T-cell (primary cell): ENCODE measurements at places on chromosomes 5 and 9.

DNA sequence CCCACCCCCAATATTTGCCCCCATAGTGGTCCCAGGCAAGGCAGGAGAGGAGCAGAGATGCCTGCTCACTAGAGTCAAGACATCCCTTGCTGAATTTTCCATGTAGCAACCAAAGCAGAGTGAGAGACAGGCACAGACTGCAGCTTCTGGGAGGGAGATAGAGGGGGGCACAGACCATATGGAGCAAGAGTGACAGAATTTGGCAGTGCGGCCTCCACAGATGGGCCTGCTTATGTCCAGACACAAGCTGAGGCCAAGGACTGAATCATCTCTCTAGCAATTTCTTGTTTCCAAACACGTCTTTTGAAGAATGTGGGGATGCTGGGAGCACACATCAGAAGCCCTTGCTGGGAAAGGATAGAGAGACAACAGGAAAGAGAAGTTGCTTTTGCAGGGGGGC is 53.0 kb upstream of the ALDH1B1 start:
- H3K36me3 ChIP-seq: no peaks in the 10 kb centered on the region
- H3K27ac ChIP-seq: no peak overlapping the region
- no peak for DNase-seq
- H3K27me3 ChIP-seq: no peaks in the 10 kb centered on the region
- H3K4me1 ChIP-seq: no peaks in the 10 kb centered on the region

GRCh38 chr5:172733131-172733973 is 37.6 kb downstream of the DUSP1 start:
- no peaks in the 10 kb centered on the region for H3K27me3 ChIP-seq
- H3K4me3 ChIP-seq: no peak overlapping the region
- H3K27ac ChIP-seq: no peak overlapping the region
- no peak for DNase-seq
- no peaks in the 10 kb centered on the region for H3K4me1 ChIP-seq
- no peaks in the 10 kb centered on the region for H3K36me3 ChIP-seq

DNA sequence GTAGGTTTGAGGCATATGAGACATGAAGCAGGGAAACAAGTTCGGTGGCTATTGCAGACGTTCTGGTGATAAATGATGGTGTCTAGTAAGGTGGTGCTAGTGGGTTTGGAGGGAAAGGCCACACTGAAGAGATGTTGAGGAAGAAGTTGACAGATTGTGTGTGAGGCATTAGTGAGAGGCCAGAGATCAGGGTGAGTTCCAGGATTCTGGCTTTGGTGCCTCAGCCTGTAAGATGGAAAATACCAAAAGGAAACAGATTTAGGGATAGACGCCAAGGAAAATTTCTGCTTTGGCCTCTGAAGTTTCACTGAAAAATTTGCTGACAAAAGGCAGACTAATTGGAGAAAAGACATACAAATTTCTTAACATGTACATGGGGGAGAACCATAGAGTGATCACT is 6.4 kb upstream of the PAIP1 start:
- H3K4me3 ChIP-seq: no peak overlapping the region
- DNase-seq: no peak
- no peak overlapping the region for H3K27ac ChIP-seq

DNA sequence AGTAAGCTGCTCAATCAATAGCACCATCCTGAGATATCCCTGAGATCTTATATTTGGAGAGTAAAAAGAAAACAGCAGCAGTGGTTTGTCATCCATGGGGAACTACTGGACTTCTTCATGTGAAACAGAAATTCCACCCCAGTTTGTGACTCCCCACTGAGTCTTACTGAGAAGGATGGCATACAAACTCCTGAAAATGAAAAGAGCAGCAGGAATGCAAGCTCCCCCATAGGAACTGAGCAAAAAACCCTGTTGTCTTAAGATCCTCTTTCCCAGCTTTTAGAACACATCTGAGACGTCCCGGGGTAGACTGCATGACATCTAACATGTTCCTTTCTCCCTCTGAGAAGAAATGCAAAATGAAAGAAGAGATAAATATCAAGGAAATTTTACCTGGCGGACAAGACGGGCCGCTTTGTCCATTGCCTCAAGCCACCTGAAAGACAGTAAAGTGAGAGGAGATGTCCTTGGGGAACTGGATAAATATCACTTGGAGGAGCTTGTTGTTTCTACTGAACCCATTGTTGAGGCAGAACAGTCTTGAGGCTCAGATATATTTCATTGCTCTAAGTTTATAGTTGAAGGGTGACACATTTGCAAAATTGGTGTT is 117.1 kb downstream of the NUDT12 start:
- H3K4me1 ChIP-seq: no peaks in the 10 kb centered on the region
- no peak overlapping the region for H3K27ac ChIP-seq
- DNase-seq: no peak
- no peak overlapping the region for H3K4me3 ChIP-seq

GRCh38 chr9:120353506-120353905 is 226.5 kb downstream of the CDK5RAP2 start:
- DNase-seq: no peak
- H3K4me1 ChIP-seq: no peaks in the 10 kb centered on the region
- H3K36me3 ChIP-seq: no peaks in the 10 kb centered on the region
- H3K4me3 ChIP-seq: no peak overlapping the region
- H3K27me3 ChIP-seq: peaks cover 9% of the 10 kb centered on the region

DNA sequence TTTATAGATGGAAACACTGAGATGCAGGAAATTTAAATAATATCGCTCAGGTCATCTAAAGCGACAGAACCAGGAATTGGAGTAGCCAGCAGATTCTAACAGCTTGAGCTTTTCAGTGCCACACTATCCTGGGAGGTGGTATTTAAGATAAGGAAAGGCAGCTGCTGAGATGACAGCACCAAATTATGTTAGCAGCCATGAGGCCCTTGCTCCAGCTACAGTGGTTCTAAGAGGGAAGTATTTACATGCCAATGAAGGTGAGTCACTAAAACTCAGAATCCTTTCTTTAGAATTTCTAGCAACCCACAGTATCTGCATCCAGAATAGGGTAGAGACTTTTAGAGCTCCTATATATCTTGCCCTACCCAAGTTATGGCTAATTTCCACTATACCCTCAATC is 127.0 kb upstream of the VLDLR start:
- no peak overlapping the region for H3K4me3 ChIP-seq
- DNase-seq: no peak
- no peaks in the 10 kb centered on the region for H3K4me1 ChIP-seq
- no peak overlapping the region for H3K27ac ChIP-seq
- no peaks in the 10 kb centered on the region for H3K36me3 ChIP-seq

DNA sequence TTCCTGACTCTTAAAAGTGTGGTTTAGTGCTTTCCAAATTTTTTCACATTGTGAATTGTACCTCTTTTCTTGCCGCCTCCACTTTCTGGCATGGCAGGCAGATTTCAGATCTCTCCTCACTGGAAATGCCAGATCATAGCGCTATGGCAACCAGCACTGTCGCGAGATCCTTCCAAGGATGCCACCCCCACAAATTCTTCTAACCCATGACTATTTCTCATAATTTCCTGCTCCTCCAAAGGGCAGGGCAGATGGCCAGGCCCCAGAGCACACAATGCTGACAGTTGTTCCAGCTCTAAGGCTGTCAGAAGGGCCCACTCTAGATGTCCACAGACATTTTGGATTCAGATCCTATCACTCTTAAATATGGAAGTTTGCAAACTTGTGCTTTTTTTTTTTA is 446.2 kb upstream of the RIOK2 start:
- no peaks in the 10 kb centered on the region for H3K4me1 ChIP-seq
- H3K27ac ChIP-seq: no peak overlapping the region
- no peaks in the 10 kb centered on the region for H3K36me3 ChIP-seq
- H3K4me3 ChIP-seq: no peak overlapping the region
- no peaks in the 10 kb centered on the region for H3K27me3 ChIP-seq

- no peaks in the 10 kb centered on the region for H3K27me3 ChIP-seq
- H3K27ac ChIP-seq: no peak overlapping the region
- H3K36me3 ChIP-seq: no peaks in the 10 kb centered on the region
- H3K4me3 ChIP-seq: no peak overlapping the region
- H3K4me1 ChIP-seq: no peaks in the 10 kb centered on the region
Measured at GRCh38 chr5:106833517-106833916, 837.2 kb downstream of the EFNA5 start.

DNA sequence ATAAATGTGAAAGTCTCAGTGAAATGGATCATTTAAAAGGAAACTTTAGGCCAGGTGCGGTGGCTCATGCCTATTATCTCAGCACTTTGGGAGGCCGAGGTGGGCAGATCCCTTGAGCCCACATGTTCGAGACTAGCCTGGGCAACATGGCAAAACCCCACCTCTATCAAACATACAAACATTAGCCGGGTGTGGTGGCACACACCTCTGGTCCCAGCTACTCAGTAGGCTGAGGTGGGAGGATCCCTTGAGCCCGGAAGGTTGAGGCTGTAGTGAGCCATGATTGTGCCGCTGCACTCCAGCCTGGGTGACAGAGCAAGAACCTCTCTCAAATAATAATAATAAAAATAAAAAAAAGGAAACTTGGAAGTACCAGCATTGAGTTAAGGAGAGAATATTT is 176.1 kb downstream of the HSPA4 start:
- no peak for DNase-seq
- H3K4me3 ChIP-seq: no peak overlapping the region
- no peaks in the 10 kb centered on the region for H3K4me1 ChIP-seq
- H3K27ac ChIP-seq: no peak overlapping the region
- H3K36me3 ChIP-seq: no peaks in the 10 kb centered on the region
- peaks cover 4% of the 10 kb centered on the region for H3K27me3 ChIP-seq

DNA sequence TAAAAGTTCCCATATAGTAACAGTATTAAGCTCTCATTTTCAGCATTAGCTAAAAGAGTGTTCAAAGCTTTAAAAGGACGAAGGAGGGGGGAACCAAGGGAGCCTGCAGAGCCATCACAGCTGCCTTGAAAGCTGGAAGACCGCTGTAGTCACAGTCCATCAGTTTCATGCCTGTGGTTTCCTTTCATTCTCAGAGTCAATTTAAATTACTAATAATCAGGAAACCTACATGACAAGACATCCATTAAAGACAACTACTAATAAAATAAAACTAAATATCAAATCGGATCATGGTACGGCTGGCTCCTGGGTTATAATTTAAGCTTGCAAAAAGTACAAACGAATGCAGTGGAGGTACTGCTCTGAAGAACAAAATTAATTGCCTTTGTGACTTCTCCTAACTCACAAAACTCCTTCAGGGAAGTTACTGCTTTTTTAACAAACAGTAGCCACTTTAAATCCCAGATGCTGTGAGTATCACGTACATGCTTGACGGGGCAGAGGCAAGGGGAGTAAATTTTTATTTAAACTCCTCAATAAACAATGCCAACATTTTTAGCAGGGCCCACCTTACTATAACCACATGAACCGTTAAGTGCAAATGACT is 213.5 kb downstream of the DENND1A start:
- H3K27ac ChIP-seq: no peak overlapping the region
- DNase-seq: no peak
- H3K4me1 ChIP-seq: no peaks in the 10 kb centered on the region
- no peaks in the 10 kb centered on the region for H3K27me3 ChIP-seq
- H3K36me3 ChIP-seq: no peaks in the 10 kb centered on the region

DNA sequence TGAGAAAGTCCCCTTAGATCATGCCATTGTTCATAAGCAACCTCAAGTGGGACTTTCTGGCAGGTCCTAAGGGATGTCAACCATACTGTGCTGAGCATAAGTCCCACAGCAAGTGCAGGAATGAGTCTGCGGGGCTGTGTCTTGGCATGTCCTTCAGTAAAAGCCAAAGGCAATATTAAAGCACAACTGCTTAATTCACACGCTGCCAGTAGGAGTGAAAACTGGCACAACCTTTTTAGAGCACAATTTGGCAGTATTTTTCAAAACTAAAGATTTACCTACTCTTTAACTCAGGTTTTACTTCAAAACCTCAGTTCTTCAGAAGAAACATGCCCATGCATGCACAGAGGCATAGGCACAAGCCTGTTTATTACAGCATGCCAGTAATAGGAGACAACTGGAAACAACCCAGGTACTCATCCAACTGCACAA is 24.4 kb upstream of the SMAD5 start:
- H3K36me3 ChIP-seq: no peaks in the 10 kb centered on the region
- no peak for DNase-seq
- H3K27me3 ChIP-seq: no peaks in the 10 kb centered on the region
- no peak overlapping the region for H3K27ac ChIP-seq
- H3K4me3 ChIP-seq: no peak overlapping the region
- H3K4me1 ChIP-seq: no peaks in the 10 kb centered on the region

DNA sequence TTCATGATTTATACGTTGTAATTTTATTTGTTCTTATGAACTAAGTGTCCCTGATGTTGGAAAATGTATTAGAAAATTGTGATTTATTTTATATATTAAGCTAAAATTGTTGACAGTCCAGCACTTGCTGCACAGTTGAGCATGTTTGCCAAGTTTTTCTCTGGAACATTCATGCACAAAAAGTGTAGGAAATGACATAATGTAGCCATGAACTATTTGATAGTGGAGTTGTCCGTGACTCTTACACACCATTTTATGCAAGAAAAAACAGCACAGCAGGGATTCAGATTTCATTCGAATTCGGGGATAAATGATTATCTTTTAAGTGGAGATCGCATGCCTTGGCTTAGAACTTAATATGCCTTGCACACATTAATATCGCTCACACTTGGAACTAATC is 708.6 kb upstream of the WWC1 start:
- H3K27me3 ChIP-seq: no peaks in the 10 kb centered on the region
- H3K36me3 ChIP-seq: no peaks in the 10 kb centered on the region
- no peaks in the 10 kb centered on the region for H3K4me1 ChIP-seq
- no peak overlapping the region for H3K4me3 ChIP-seq
- no peak overlapping the region for H3K27ac ChIP-seq

GRCh38 chr5:4418084-4418483 is 722.0 kb upstream of the ADAMTS16 start:
- H3K4me1 ChIP-seq: no peaks in the 10 kb centered on the region
- H3K27ac ChIP-seq: no peak overlapping the region
- H3K4me3 ChIP-seq: no peak overlapping the region
- no peaks in the 10 kb centered on the region for H3K27me3 ChIP-seq
- no peak for DNase-seq

- no peak for DNase-seq
- no peak overlapping the region for H3K4me3 ChIP-seq
- H3K4me1 ChIP-seq: no peaks in the 10 kb centered on the region
- H3K27me3 ChIP-seq: no peaks in the 10 kb centered on the region
- H3K27ac ChIP-seq: no peak overlapping the region
Measured at GRCh38 chr5:123157791-123158581, 68.9 kb downstream of the PRDM6 start.

DNA sequence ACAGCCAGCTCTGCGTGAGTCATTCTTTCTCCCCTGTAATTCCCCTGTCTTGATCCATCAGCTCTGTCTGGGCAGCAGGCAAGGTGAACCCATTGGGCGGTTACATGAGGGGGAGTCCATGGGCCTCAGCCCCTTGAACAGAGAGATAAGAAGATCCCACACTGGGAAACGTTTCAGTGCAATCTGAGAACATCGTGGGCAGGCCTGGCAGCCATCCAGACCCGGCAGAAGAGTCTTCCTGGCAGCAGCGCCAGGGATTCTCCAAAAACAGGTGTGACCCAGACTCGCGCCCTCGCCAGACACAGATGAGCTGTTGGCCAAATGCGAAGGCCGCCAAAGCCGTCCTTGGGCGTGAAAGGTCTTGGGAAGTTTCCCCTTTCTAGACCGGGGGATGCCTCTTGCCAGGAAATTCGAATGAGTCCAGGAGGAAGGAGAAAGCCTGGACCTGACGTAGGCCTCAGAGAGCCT is 6.4 kb upstream of the SLC12A7 start:
- no peak overlapping the region for H3K4me3 ChIP-seq
- no peak overlapping the region for H3K27ac ChIP-seq
- H3K27me3 ChIP-seq: peaks cover 19% of the 10 kb centered on the region
- no peak for DNase-seq

GRCh38 chr9:127983847-127984289 is 3.1 kb upstream of the EEIG1 start:
- peaks cover 51% of the 10 kb centered on the region for H3K4me1 ChIP-seq
- no peaks in the 10 kb centered on the region for H3K36me3 ChIP-seq
- H3K27ac ChIP-seq: peak overlapping the region; percentile 33
- no peak for DNase-seq
- peak overlapping the region; percentile 52 for H3K4me3 ChIP-seq
